ENCODE measurements at places on chromosomes 2 and 18.

GRCh38 chr18:67273288-67273687, 243.2 kb downstream of the DSEL start:
- no peak for DNase-seq

- no peak for DNase-seq
Observed at GRCh38 chr2:136215449-136215848, 97.5 kb upstream of the CXCR4 start.

DNA sequence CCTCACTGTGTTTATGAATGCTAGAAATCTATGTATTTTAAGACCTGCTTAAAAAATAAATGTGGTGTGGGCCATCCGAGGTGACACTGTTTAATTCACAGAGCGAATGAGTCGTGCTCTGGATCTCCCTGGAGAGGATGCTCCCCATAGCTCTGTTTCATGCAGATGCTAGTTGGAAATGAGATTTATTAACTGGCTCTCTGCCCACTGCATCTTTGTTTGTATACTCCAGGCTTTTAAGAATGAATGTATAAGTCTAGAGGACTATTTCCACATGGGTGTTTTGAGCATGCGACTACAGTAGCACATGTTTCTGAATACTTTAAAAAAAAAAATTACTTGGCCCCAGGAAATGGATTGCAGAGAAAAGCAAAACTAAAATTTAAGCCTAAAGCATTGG, 3.9 kb downstream of the MAPRE2 start:
- DNase-seq = no peak

DNA sequence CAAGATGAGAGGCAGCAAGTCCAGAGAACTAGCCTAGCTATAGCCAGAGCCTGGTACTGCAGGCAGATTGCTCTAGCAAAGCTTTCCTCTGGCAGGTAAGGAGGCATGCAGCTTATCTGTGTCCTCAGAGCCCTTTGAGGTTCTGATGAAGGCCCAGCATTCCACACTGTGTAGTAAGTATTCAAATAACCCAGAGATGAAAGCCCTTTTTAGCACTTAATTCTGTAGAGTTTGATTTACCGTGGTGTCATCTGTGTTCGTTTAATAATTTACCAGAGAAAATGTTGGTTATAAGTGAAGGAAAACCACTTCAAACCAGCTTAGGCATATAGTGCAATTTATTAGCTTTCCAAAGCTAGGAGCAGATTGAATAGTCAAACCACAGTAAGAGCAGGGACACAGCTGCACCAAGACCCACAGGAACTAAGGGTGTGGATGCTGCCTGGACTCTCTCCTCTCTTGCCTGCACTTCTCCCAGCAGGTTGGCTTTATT, 226.6 kb downstream of the BABAM2 start:
- no peak for DNase-seq

GRCh38 chr18:7824970-7825369, 257.9 kb downstream of the PTPRM start:
- DNase-seq = no peak

- DNase-seq = no peak
Observed at GRCh38 chr2:218435003-218435982, 16.4 kb downstream of the VIL1 start.
